ENCODE measurements at places on chromosomes 12 and 14.
A peak's percentile ranks its signal among the peaks of the same experiment; 100 is the strongest.

DNA sequence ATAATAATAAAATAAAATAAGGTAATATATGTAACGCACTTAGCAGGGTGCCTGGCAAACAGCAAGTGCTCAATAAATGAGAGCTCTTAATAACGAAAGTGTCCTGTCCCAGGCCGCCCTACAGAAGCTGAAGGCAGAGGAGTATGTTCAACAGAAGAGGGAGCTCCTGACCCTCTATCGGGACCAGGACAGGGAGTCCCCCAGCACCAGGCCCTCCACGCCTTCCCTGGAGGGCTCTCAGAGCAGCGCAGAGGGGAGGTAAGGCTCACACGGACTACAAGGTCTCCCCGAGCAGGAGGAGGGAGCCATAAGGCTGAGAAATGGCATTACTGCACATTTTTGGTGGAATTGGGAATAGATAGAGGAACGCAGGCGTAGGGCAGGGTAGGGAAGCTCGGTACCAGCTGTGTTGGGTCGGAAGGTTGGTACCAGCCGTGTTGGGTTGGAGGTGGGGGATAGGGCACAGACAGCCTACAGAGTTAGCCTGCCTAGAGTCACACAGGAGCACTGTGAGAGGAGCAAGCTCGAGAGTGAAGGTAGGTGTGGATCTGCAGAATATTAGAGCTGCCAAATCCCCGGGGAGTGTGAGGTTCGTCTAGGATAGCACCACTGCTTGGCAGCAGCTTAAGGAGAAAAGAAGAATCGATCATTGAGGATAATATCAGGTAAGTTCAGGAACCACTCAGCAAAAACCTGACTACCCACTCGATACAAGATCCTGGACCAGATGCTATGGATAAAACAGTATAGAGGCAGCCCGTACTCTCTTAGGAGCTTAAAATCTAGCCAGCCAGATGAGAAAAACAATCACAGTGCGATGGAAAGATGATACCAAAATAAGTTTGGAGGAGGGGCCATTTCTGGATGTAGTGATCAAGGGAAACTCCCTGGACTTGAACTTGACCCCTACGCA, 15.3 kb downstream of the TNFRSF1A start:
- peak; percentile 76 for DNase-seq

DNA sequence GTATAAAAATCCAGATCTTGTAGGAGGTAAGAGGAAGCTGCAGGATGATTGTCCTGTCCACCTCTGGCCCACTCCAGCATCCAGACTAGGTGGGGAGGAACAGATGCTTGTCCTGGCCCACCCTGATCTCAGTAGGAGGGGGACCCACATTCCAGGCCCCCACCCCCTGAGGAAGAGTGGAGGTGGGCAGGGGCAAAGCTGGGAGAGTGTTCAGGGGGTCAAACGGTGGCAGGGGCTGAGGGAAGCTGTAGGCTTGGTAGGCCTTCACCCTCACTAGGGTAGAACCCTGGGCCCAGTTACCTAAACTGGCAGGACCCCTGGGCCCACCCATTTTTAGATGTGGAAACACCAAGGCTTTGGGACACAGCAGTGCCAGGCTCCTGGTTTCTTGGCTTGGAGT, 4.1 kb downstream of the SLC48A1 start:
- DNase-seq, result no peak

- DNase-seq, result no peak
Measured at GRCh38 chr12:39464976-39465695, 22.2 kb upstream of the KIF21A start.

DNA sequence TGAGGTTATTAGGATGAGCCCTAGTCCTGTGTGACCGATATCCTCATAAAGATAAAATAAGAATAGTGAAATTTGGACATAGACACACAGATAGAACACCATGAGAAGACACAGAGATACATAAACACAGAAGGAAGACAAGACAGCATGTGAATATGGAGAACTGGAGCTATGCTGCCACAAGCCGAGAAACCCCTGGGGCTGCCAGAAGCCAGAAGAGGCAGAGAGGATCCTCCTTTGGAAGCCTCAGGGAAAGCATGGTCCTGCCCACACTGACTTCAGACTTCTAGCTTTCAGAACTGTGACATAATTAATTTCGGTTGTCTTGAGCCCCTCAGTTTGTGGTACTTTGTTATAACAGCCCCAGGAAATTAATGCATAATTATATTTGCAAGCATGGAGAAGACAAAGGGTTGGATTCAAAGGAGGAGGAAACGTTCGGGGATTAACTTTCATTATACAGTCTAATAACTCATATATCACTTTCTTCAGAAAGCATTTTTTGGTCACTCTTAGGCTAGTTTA, 1501.8 kb upstream of the FLRT2 start:
- DNase-seq, result no peak

- DNase-seq, result no peak
Measured at GRCh38 chr12:85393606-85394005, 113.6 kb downstream of the ALX1 start.

- no peak for DNase-seq
Measured at GRCh38 chr12:126762150-126762549, 1504.8 kb upstream of the TMEM132C start.

GRCh38 chr12:91053951-91054715, 3.7 kb downstream of the KERA start:
- DNase-seq, result peak; percentile 88

GRCh38 chr12:124278389-124279101, 16.3 kb upstream of the RFLNA start:
- DNase-seq, result no peak

DNA sequence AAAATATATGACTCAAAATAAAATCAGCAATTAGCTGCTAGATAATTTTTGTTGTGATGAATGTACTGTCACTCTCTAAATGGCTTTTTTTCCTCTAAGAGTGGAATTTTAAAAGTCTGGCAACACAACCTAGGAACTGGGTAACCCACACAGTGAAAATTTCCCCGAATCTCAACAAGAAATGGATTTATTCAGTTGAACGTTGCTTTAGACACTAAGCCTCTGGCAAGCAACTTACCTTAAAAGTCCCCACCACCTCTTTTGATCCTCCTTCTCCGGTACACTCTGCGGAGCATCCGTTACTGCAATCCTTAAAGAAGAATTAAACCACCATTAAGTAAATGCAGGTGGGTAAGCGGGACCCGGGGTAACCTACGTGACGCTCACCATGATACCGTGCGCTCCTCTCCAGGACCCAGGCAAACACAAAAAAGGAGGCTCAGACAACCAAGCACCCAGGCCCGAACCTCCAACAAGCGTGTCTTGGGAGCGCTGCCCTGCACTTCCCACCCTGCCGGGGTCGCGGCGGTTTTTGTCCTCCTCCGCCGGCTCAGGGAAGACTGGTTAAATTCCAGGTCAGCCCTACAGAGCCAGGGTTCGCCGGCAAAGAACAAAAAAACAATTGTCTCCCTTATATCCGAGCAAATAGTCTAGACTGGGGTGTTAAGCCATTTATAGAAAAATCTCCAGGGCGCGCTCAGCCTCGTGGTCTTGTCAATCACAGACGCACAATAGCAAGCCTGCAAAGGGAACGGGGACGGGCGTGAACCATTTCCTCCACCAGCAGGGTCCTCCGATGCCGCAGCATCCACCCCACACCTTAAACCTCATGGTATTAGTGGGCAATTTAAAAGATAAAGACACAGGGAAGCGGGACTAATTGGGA, 47.1 kb downstream of the BCAT1 start:
- DNase-seq, result no peak

- DNase-seq, result no peak
Measured at GRCh38 chr12:94977766-94978468, 25.6 kb downstream of the NDUFA12 start.

DNA sequence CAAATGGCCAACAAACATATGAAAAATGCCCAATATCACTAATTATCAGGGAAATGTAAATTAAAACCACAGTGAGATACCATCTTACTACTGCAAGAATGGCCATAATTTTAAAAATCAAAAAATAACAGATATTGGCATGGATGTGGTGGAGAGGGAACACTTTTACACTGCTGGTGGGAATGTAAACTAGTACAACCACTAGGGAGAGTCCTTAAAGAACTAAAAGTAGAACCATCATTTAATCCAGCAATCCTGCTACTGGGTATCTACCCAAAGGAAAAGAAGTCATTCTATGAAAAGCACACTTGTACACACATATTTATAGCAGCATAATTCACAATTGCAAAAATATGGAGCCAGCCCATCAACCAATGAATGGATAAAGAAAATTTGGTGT, 459.7 kb downstream of the GXYLT1 start:
- DNase-seq, result no peak

DNA sequence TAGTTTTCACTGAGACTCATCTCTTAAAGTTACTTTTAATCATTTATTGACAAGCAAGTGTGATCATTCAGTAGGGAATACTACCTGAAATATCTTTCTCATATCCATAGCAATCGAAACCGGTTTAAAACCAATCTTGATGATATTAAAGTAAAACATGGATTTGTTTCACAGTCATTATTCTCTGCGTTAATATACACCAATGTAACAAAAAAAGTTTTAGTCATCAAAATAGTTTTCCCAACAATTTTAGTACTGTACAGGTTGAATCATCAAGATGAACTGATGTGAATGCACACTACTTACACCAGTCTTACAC, 137.0 kb upstream of the KRAS start:
- DNase-seq, result no peak

- no peak for DNase-seq
Measured at GRCh38 chr12:112615196-112615595, 176.4 kb upstream of the RPH3A start.

DNA sequence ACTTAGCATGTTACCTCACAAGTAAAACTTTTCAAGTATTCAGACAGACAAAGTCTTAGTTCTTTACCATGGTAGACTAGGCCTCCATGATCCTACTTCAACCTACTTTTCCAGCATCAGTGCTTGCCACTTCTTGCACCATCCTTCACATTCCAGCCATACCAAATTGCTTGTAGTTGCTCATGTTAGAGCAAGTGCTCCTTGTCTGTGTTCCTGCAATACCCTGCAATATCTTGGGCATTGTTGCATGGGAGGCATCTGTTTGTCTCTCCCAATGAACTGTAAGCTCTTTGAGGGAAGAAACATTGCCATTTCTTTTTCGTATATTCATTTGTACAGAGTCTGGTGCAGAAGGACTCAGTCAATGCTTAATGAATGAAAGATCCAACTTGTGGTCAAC, 78.0 kb downstream of the SRGAP1 start:
- peak; percentile 87 for DNase-seq

- no peak for DNase-seq
Measured at GRCh38 chr14:99769799-99770198, 23.4 kb upstream of the EML1 start.

GRCh38 chr14:64704743-64705380, 638 bp downstream of the PLEKHG3 start:
- no peak for DNase-seq

GRCh38 chr12:18171571-18171970, 81.6 kb upstream of the RERGL start:
- DNase-seq, result peak; percentile 73

GRCh38 chr12:34097213-34097612, 74.9 kb downstream of the ALG10 start:
- DNase-seq, result no peak

DNA sequence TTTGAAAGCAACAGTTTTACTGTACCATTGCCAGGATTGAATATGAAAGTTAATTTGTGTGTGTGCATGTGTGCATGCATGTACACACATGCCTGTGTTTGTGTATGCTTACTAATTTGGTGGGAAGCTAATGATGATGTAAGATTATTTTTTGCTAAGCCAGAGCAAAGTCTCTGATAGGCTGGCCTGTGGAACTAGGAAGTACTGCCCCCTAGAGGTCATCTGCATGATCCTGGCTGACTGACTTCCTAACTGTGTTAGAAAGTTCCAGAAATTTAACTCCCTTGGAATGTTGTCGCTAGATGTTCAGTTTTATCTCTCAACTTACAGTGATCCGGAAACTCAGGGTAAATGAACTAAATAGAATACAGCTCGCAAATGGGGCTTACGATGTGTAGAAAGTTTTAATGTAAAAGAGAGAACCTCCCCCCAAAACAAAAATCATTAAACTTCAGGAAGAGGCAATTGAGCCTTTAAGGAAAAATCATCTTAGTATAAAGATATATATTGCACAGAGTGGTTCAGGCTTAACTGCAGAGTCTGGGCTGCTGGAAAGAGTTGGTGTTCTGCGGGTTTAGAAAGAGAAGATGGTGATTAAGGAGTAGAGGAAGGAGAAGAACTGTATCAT, 34.3 kb upstream of the SLC38A1 start:
- DNase-seq, result peak; percentile 30

DNA sequence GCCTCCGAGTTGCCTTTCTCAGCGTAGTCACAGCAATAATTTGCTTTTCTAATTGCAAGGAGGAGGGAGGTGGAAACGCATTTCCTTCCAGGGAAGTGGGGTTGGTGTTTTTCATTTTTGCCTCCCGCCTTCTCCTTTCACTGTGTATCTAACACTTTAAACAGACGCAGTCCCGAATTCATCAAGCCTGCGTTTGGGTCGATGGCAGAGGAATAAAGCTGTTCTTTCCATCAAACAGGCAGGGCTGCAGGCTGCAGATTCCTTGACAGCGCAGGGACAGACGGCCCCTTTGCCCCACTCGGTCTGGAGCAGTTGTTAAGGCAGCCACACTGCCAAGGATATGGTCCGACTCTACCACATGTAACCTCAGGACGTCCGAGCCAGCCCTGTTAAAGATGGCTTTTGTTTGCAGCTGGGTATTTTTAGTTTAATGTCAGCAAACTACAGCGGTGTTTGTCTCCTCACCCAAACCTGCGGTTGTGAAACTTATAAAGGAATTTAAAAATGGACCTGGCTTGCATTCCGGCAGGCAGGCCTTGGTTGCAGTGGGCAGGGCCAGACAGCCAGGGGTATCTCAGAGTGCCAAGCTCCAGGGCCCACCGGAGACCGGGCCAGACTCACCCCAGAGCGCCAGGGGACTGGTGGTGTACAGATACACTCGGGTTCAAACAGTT, 2.1 kb downstream of the CHST11 start:
- peak; percentile 19 for DNase-seq

- no peak for DNase-seq
Measured at GRCh38 chr12:93537769-93538168, 34.7 kb upstream of the SOCS2 start.

DNA sequence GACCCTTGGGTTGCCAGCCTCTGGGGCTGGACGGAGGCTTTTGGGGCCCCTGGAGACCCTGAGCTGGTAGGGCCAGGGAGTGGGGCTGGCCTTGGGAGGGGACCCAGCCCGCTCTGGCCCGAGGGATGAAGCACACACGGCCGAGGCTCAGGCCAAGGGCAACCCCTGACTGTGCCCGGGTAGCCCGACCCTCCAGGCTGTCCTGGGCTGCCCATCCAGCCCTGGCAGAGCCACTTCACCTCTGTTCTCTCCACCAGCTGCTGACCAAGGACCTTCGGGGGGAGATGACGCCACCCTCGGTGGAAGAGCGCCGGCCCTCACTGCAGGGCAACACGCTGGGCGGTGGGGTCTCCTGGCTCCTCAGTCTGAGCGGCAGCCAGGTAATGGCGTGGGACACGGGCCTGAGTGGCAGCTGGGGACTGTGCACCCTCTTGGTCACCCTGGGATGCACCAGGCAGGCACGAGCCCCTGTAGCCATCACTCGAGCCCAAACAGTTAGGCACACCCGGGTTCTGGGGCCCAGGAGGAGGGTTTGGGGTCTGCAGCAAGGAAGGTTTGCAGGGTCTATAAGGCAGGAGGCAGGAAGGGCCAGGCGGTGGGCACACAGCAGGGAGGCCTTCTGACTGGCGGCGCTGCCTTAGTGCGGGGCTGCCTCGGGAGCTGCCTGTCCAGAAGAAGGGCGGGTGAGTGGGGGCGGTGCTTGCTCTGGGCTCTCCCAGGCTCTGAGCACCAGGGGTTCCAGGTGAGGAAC, 19.7 kb downstream of the ASPG start:
- DNase-seq, result no peak

GRCh38 chr14:91349481-91350074, 68.0 kb downstream of the CCDC88C start:
- no peak for DNase-seq

- DNase-seq, result no peak
Measured at GRCh38 chr12:132907216-132907615, 19.8 kb upstream of the CHFR start.

- no peak for DNase-seq
Measured at GRCh38 chr12:33703221-33703620, 263.6 kb upstream of the SYT10 start.
